Fibroblast of the conjunctiva (primary cell): ENCODE measurements at places on chromosomes 3 and 15.

- DNase-seq, result no peak
These were observed 23.4 kb downstream of the BMF start for GRCh38 chr15:40085266-40085665.

GRCh38 chr3:126124148-126124868, 40.4 kb upstream of the SLC41A3 start:
- no peak for DNase-seq

- DNase-seq, result no peak
These were observed 48.3 kb downstream of the NPTN start for GRCh38 chr15:73584699-73585420.

- DNase-seq, result no peak
These were observed 28.0 kb downstream of the PSTPIP1 start for GRCh38 chr15:77022646-77023575.

GRCh38 chr3:67610458-67610857, 44.0 kb downstream of the SUCLG2 start:
- no peak for DNase-seq

DNA sequence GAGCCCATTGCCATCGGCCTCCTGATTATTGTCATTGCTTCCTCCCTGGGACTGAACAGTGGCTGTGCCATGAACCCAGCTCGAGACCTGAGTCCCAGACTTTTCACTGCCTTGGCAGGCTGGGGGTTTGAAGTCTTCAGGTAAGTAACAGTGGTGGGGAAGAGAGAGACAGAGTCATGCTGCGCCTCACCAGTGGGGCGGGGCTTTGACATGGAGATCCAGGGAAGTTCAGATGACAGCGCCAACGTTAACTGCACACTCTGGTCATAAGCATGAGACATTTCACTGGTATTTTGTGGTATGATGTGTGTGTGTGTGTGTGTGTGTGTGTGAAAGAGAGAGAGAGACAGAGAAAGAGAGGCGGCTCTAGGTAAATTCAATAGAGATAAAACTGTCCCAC, 41.0 kb downstream of the AQP9 start:
- no peak for DNase-seq

GRCh38 chr3:38131621-38132369, 5.1 kb downstream of the ACAA1 start:
- DNase-seq, result peak; percentile 23

DNA sequence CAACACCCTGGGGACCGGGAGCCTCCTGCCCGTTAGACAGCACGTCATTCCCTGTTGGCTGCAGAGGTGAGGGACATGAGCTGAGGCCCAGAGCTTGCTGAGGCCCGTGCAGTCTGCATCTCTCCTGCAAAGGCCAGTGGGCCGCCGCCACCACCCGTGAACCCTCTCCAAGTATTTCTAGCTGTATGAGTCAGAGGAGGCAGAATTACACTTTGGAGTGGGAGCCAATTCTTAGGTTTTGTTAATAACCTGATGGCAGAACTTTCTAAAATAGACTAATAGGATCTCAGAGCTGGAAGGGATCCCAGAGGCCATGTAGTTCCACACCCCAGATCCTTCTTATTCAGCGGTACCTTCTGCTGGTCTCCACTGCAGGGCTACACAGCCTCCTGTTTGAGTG, 335.2 kb upstream of the CTDSPL start:
- DNase-seq, result peak; percentile 85

DNA sequence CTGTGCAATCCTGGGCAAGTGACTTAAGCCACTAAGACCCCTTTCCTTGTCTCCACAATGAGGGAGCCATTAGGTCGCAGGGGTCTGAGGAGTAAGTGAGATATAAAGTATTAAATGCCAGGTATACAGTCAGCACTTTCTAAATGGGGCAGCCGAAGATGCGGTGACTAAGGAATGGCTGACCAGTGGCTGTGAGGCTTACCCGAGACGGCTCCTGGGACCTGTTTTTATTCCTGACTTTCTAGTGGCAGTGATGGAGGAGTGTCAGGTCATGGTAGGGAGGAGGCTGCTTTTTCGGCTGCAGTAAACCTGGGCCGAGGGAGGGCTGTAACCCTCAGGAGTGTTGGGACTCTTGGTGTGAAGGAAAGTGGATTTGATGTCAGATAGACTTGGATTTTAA, 52.3 kb downstream of the TRAK1 start:
- DNase-seq, result no peak

GRCh38 chr3:105686278-105686897, 182.4 kb downstream of the CBLB start:
- DNase-seq, result peak; percentile 18

DNA sequence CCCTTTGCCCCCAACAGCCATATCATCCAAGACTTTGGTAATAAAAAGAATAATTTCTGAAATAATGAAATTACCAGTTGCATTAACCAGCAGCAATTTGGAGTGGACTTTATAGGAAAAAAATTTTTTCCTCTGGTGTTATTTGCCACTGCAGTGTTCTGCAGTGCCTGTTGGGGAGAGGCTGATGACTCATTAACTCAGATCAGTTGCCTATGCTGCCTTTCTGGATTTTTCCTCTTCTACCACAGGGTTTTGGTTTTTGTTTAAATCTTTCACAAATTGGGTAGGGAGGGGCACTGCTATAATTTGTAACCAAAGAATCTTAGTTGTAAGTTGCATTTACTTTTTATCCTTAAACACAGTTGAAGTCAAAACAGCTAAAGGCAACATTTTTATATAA, 22.7 kb downstream of the ATP6V1A start:
- DNase-seq, result no peak

- no peak for DNase-seq
These were observed 37.6 kb downstream of the PLXNA1 start for GRCh38 chr3:127020543-127020942.

DNA sequence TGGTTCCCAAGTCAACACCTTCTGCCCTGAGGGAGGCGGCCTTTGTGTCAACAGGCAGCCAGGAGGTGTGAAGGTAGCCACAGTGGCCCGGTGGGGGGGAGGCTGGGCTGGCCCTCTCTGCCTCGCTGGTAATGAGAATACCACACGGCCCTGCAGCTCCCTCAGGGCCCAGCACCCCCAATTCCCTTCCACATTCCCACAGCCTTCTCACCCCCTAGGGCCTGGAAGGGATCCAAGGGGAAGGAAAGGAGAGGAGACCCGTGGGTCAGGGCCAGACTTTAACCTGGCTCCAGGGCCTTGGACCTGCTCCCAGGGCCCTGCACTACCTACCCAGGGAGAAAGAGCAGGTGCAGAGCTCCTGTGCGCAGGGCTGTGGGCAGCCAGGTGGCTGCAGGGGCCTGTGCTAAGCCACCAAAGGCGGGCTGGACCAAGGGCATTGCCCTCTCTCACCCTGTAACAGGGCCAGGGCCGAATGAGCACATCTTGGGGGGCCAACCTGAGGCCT, 8.7 kb upstream of the MESP2 start:
- no peak for DNase-seq

GRCh38 chr3:52298149-52299098, 10.8 kb downstream of the GLYCTK start:
- no peak for DNase-seq

DNA sequence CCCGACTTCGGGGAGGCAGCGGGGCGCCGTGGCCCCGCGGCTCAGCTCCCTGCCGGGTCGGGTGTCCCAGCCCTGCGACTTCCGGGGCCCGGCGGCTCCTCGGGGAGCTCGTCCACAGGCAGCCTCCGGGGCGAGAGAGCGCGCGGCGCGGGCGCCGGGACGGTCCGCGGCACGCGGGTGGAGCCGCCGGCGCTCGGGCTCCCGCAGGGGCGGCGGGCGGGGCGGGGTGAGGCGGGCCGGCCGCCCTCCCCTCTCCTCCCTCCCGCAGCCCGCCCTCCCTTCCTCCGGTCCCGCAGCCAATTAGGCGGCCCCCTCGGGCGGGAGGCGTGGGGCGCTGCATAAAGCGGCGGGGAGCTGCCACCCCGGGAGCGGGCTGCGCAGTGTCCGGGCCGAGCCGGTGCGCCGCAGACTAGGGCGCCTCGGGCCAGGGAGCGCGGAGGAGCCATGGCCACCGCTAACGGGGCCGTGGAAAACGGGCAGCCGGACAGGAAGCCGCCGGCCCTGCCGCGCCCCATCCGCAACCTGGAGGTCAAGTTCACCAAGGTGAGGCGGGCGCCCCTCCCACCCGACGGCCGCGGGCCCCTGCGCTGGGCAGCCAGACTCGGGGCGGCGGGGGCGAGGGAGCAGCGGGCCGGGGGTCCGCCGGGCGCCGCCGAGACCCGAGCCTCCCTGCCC, at the start of gene ALDH1A3:
Gene ALDH1A3, plus strand, starts transcription at position 368 of the 675 bp plus-strand sequence. Its CDS starts 77 bp downstream, at position 445.
- DNase-seq, result no peak

DNA sequence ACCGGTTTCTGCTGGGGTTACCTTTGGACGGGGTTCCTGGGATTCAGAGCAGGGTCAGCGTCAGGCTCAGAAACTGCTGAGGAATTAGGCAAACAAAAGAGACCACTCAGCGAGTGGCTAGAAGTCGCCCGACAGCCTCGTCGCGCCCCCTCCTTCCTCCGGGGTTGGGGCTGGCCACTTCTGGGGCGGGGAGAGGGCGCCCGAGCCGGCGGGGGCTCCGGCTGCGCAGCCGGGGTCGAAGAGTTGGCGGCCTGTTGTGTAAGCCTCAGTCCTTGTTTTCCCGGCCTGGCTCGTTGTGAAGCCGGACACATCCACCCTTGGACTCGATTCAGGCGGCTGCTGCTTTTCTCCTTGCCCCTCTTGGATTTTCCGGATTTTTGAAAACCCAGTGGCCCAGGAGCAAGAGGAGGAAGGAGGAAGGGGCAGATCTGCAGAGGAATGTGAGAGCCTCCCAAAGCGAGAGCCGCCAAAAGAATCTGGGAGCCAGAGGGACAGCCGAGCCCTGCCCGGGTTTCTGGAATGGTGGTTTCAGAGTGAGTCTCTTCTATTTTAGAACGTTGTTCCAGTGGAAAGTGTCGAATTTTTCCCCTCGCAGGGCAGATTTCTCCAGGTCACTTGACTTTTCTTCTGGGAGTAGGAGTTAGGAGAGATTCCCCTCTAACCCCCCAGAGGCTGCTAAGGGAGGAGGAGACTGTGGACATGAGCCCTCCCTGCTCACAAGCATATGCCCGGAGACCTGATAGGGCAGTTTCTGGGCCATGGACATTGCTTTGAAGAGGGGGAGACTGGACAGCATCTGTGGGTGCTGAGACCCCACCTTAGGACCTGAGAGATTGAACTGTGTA, 666 bp downstream of the SNX33 start:
- DNase-seq, result no peak

- no peak for DNase-seq
These were observed 359.4 kb downstream of the ZIC4 start for GRCh38 chr3:147046916-147047315.

- DNase-seq, result no peak
These were observed 178.4 kb upstream of the STT3B start for GRCh38 chr3:31354373-31354772.

DNA sequence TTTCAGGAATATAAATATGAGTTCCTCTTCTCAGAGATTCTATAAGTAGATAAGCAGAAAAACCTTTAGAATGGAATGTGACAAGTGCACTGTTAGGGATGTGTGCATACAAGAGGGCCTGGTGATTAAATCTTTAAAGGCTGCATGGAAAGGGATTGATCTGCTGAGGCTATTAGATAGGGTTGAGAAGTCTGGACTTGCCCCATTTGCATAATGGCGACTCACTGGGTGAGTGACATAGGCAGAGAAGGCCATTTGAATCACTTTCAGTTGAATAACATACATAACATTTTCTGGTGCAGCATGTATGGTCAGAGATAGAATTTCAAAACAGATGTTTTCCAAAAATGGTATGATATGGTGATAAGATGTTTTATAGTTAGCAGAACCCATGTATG, 156.9 kb downstream of the ZNF621 start:
- no peak for DNase-seq

- no peak for DNase-seq
These were observed 61.3 kb upstream of the PIAS1 start for GRCh38 chr15:67992834-67993233.

DNA sequence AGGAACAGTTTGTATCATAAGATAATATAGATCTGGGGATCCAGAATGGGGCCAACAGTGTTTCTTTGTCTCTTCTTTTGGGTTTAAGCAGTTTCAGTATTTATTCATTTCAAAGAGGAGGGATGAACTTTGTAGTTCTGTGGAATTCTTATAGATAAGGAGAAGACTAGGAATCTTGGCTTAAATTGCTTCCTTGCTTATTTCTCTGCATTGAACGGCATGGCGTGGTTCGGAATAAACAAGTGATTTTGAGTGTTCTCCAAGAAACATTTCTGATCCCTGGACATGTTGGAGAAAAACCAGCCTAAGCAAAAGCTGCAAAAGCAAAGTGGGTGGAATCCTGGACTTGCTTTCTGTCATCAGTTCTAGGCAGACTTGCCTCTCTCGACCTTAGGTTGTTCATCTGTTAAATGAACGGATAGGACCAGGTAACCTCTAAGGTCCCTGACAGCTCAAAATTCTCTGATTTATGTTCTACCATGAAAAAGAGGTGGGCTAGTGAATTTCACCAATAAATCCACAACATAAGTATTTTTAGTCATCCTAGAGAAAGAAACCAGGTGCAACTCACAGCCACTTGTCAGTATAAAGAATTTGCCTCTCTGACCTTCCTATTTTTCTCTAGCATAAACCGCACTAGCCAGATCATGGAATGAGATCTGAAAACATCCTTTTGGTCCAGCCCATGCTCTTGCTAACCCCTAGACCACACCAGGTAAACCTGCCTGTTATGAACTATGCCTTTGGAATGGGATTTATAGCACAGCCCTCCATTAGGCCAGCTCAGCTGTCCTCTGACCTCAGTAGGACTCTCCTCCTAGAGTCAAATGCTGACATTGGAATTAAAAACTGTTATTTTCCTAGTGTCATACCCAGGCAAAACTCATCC, 78.8 kb downstream of the CLDN11 start:
- DNase-seq, result no peak

DNA sequence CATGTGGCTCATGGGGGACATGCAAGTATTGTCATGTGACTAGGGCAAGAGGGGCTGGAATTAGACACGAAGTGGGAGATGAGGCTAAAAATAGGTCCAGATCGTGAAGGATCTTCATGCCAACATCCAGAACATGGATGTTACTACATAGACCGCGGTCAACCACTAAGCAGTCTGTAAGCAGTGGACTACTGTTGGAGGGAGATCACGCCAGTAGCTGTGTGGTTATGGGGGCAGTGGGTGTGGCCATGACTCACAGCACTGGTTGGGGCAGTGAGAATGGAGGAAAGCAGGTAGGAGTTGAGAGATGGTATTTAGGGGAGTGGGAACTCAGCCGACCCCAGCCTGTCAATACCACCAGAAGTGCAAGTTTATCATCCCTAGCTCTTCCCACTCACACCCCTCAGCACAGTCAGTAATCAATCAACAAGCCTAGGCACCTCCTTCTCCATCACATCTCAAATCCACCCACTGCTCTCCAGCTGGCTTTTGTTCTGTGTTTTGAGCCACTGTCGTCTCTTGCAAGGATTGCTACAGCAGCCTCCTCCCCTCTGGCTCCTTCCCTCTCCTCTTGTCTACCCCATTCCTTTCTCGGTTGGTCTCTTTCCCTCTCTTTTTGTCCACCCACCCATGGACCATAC, 107.2 kb upstream of the ABHD17C start:
- no peak for DNase-seq

GRCh38 chr3:37537914-37538691, 323.6 kb upstream of the CTDSPL start:
- peak; percentile 53 for DNase-seq

- no peak for DNase-seq
These were observed 27.6 kb upstream of the RAB7A start for GRCh38 chr3:128698211-128699047.

- no peak for DNase-seq
These were observed 46.2 kb downstream of the CNTN6 start for GRCh38 chr3:1139071-1139470.

- no peak for DNase-seq
These were observed 129.2 kb upstream of the DPH6 start for GRCh38 chr15:35674873-35675781.

- DNase-seq, result peak; percentile 31
These were observed 404.6 kb upstream of the C2CD4B start for GRCh38 chr15:62569460-62570404.

GRCh38 chr3:101643861-101644613, 32.9 kb downstream of the ZBTB11 start:
- DNase-seq, result peak; percentile 6
